ENCODE measurements at places on chromosomes 11 and 22. TPM values are rescaled to one million over a fixed set of nuclear protein-coding genes. Genes with fewer than 3 reads are reported as not detected.

CXCR5 gene
- 0.06 TPM for total RNA-seq

TEX54 gene
- not detected for total RNA-seq

ADM gene
- 6.7 TPM for total RNA-seq

POU2AF2 gene
- total RNA-seq: 0.18 TPM

FIBP gene
- total RNA-seq: 24.6 TPM

MS4A3 gene
- not detected for total RNA-seq

ANGPTL5 gene
- total RNA-seq: not detected

MMP13 gene
- total RNA-seq: not detected

LARGE2 gene
- total RNA-seq: 9.0 TPM

- DNase-seq: no peak
Measured at GRCh38 chr11:3635641-3636375, 6.0 kb downstream of the ART5 start.

DNA sequence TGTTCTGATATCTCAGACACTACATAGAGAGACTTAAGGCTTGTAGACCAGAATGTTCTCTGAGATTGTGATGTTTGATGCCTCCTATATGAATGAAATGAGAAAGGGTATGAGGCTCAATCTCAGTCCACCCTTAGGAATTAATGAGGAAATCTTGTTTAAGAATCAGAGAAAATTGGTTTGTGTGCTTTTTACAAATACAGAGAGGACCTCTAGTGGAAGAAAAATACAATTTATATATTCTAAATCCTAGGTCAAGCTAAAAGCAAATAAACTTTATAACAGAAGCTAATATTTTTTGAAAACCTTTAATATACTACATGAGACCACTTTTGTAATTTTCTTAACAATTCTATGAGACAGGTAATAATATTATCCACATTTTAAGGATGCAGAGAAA lies 5.0 kb upstream of the OR52H1 start:
- no peak for DNase-seq

DNA sequence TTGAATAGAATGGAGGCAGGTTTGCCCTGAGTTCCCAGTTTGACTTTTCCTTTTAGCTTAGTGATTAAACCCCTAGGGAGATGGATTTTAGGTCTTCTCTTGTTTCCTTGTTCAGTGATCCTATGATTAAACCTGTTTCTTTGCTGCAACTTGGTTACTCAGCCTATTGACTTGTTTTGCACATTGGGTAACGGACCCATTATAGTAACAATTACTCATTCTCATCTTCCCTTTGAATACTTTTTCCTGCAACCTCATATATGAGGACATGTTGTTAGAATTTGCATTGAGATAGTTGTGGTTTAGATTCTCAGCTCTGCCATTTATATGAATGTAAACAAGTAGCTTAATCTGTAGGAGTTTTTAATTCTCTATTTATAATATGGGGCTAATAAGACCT lies 489.2 kb upstream of the CNTN5 start:
- DNase-seq: no peak

DNA sequence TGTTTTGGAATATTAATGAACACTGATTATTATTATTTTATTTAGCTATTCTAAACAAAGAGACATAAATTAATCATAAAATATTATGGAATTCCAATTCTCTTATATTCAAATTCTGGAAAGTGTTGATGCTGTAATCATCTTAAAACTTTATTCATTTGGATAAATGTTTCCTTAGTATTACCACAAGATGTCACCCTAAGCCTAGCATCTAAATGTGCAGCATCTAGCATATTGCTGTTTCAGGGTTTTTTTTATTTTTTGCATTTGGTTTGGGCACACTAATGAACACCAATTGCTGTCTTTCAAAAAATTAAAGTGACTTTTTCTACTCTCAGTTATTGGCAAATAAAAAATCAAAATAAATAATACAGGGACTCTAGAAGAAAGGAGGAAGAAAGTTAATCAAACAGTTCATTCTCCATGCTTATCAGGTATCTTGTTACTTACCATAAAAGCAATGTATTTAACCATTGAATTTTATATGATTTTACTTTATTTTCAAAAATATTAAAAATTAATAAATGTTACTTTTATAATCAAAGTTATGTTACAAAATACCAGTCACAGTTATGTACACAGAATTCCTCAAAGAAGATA lies 31.8 kb downstream of the DLG2 start:
- DNase-seq: no peak

- DNase-seq: no peak
Measured at GRCh38 chr11:117192401-117192875, 6.7 kb upstream of the TAGLN start.

DNA sequence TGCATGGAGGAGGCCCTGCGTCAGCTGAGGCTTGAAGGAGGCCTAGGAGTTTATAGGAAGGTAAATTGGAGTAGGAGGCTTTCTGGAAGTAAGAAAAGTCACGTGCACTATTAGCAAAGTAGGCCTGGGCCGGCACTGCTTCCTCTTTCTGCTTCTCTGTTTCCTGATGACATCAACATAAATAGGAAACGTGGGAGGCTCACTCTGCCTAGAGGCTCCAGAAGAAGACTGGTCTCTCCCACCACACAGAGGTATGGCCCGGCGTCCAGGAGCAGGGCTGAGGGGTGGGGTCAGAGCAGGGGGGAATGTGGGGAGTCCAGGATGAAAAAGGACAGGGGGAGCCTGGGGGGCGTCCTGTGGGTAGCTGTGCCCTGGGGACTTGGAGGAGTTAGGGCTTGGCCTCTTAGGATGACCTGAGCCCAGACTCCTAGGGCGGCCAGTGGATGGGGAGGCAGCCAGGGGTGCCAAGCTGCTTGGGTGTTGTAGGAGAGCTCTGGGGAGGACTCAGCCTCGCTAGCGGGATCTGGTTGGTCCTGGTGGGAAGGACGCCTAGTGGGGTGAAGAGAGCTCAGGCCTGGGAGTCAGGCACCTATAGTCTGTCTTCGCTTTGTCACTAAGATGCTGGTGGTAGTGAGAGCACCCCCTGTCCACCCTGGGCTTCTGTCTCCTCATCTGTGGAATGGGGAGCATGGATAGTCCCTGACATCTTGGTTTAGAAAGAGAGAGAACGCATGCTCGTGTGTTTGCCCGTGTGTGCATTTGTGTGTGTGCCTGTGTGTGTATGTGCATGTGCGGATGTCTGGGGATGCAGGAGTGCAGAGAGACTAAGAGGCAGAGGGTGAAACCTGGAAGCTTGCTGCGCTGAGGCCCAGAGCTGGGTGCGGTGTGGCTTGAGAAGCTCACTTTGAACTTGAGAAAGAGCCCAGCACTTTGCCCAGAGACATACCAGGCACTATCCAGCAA lies at the start of gene CSF2RB:
Gene CSF2RB (plus strand): TSS at position 202 of the 963 bp plus-strand sequence. CDS start 8,580 bp downstream, outside the sequence.
- peak; percentile 42 for DNase-seq

Data from pancreas (tissue), 10 donors.